ENCODE measurements at places on chromosomes 3 and 15. TPM values are rescaled to one million over a fixed set of nuclear protein-coding genes. Genes with fewer than 3 reads are reported as not detected.
A peak's percentile ranks its signal among the peaks of the same experiment; 100 is the strongest.

DNA sequence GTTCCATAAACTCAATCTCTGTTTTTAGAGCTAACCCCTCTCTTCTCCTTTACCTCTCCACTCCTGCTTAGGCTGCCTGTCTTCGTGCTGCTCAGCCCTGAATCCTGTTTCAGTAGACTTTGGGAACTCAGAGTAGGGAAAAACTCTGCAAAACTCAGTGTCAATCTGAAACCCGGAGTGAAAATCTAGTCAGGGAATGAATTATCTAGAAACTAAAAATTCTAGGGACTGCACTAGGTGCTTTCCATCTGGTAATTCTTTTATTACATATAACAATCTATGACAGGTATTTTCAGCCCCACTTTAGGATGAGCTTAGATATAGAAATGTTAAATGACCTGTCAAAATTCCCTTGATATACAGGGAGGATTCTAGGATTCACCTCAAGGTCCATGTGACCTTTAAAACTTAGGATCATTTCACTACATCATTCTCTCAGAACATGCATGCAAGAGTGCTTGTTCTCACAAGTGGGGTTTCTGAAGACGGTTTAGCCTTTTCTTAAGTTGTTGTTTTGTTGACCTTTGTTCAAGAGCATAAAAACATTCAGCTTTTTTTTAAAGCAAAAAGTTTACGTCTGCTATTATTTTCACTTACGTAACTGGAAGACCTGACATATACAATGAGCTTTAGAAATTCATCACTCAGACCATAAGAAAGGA, 108.2 kb upstream of the MBNL1 start:
- DNase-seq, result no peak

GRCh38 chr15:39781147-39781966, 1.3 kb downstream of the FSIP1 start:
- no peak for DNase-seq

DNA sequence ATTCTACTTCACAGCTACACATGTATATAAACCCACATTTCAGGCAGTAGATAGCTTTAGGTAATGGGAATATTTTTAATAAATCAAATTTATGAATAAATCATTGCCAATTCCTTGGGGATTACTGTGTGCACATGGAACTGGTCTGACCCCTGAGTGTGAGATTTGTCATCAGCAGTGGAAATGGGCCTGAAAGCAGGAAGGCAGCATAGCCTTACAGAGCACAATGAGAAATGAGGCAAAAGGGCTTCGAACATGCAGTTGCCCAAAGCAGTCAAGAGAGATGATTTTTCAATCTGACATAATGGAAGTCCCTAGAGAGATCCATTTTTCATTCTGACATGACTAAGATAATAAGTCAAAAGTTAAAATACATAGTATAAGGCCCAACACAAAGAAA, 599.2 kb downstream of the TUSC7 start:
- no peak for DNase-seq

DNA sequence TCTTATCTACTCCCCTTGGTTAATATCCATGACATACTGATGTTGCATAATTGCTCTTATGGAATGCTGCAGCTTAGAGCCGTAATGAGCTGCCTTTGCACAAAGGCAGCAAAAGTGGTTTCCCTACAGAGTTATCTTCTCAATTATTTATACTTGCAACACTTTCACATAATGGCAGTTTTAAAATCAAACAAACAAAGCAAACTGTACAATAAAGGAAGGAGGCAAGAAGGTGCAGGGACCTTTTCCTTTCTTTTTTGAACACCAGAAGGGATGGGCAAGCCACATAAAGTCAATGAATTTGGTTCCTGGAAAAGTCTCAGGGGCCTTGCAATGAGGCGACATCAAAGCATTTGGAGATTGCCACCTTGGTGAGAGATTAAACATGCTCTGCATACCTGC, 188.0 kb downstream of the MEIS2 start:
- DNase-seq, result no peak

GRCh38 chr15:60752973-60753720, 274.2 kb upstream of the ICE2 start:
- DNase-seq, result no peak

DNA sequence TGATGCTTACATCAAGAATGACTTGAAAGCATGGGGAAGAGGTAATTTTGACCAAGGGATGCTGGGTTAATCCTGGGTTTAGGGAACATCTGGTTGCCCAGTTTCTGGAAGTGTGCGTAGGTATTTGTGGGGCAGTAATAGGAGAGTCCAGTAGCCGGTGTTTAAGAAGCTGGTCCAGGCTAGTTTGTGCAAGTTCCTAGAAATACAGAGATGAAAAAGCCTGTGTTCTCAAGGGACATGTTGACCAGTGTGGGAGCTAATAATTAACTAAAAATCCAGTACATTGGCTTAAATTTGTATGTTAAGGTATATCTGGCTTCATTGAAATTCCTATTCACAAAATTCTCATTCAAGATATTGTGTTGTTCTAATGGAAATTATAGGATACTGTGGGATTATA, 51.2 kb downstream of the UBE2E2 start:
- DNase-seq, result no peak

DNA sequence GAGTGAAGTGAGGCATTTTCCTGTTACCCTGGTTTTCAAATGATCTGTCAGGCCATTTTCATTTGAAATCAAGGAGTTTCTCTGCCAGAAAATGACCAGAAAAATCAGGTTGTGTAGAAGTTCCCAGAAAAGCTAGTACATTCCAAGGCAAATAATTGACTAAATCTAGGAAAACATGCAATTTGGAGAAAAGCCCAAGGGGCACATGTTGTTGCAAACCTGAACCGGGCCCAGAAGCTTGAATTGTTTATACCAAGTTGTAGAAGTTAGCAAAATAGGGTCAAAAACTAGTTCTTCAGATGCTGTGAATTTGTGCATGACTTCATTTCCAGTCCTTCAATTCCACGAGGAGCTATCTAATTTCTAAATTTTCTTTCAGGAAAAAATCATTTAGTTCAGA, 31.0 kb downstream of the TRIM42 start:
- no peak for DNase-seq

DNA sequence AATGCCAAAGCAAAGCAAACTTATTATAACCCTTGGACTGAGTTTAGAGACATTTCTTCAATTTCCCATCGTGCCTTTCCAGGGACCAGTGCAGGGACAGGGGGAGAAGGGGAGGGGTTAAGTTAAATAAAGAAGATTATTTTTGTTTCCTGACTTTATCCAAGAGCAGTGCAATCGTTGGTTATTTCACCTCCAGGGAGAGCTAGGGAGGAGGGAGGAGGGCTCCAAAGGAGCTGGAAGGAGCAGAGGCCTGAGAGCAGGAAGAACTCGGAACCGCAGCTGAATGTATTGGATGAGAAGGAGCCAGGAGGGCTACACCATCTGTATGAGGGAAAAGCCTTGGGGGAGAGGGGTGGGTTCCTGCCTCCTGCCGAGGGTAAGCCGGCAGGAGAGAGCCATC, 20.7 kb downstream of the HAPLN3 start:
- DNase-seq, result no peak

DNA sequence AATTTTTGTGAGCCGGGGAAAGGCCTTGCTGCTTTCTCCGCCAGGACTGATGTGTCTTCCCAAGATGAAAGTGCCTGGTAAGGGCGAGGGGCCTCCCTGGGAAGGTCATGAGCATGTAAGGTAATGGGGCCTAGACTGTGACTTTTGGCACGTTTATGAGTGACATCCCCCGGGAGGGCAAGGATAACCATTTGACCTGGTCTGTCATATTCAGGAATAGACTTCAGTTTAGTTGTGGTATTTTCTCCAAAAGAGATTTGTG, 631 bp upstream of the CNBP start:
- peak; percentile 28 for DNase-seq

DNA sequence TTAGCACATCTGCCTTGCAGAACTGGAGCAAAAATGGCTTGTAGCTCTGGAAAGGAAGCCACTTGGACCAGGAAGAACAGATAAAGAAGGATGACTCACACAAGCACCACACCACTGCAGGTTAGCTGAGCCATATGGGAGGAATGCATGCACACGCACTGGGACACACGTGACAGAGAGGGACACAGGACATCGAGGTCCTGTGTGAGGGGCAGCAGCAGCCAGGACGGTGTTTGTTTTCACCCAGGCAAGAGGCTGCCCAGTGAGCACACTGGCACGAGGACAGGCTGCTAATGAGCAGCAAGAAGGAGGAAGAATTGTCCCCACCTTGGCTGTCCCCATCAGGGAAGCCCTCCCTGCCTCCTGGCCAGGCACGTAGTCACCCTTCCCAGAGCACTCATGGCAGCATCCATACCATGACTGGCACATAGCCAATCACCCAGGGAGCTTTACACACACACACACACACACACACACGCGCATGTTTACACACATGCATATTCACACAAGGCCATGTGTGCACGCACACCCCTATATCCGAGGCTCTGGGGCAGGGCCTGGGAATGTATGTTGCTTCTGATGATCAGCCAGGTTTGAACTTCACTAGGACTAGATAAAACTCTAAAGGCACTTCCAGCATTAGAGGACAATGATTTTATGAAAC, 24.0 kb upstream of the SPTBN5 start:
- peak; percentile 62 for DNase-seq

DNA sequence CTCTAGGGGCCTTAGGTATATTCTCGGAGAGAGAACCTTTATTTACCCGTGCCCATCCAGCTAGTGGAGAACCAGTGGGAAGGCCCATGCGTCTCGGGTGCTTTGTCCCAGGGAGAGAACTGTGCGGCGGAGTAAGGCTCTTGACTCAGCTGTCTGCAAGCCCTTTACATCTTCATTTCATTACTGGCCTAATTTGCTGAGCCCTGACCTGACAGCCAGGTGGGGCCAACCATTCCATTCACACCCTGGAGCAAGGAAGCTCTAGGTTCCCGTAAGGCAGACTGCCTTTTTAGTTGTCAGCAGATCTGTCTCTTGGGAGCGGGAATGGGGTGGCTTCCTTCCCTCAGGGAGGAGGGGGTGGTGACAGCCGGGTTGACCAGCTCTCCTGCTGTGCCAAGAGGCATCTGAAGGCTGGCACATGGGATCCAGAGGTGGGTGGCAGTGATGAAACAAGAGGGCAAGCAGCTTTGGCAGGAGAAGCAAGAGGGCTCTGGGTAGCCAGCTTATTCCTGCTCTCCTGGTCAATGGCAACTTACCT, 36.4 kb downstream of the SV2B start:
- no peak for DNase-seq

- no peak for DNase-seq
These were observed 38.0 kb downstream of the SUCNR1 start for GRCh38 chr3:151911462-151911861.

GRCh38 chr15:64851503-64851840, 9.8 kb downstream of the PLEKHO2 start:
- no peak for DNase-seq

DNA sequence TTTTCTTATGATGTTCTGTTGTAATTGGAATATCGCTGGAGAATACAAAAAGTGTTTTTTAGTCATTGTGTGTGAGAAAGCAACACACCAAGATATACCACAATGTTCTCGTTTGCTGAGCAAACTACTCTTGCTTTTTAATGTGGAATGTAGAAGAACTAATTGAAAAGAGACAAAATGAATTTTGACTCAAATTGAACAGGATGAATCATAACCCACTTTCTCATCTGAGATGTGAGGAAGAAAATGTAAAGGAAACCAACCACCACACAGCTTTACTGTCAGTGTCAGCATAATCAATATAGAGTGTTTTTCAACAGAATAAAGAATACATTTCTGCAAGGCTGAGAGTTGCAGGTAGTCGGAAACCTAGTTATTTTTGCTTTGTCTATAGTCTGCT, 448.8 kb upstream of the TPRG1 start:
- DNase-seq, result no peak

- peak; percentile 92 for DNase-seq
These were observed 32.8 kb downstream of the DNASE1L3 start for GRCh38 chr3:58177747-58178527.

DNA sequence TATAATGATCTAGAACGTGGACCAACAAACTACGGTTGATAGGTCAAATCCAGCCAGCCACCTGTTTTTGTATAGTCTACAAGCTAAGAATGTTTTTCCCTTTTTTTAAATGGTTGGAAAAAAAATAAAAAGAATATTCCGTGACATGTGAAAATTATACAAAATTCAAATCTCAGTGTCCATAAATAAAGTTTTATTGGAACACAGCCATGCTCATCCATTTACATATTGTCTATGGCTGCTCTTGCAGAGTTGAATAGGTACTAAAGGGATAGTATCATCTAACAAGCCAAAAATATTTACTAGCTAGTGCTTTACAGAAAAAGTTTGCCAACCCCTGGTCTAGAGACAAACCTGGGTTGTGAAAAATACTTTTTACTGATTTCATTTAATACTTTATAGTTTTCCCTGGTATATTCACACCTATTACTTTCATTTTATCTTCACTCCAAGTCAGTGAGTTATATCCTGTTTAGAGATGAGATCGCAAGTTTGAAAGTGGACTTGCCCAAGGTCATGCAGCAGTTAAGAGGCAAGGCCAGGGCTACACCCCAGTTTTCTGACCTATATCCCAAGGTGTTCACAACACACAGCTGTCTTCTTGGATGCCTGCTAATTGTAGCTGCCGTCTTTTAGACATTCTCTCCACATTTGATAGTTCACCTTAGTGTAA, 58.4 kb downstream of the IGF2BP2 start:
- no peak for DNase-seq

DNA sequence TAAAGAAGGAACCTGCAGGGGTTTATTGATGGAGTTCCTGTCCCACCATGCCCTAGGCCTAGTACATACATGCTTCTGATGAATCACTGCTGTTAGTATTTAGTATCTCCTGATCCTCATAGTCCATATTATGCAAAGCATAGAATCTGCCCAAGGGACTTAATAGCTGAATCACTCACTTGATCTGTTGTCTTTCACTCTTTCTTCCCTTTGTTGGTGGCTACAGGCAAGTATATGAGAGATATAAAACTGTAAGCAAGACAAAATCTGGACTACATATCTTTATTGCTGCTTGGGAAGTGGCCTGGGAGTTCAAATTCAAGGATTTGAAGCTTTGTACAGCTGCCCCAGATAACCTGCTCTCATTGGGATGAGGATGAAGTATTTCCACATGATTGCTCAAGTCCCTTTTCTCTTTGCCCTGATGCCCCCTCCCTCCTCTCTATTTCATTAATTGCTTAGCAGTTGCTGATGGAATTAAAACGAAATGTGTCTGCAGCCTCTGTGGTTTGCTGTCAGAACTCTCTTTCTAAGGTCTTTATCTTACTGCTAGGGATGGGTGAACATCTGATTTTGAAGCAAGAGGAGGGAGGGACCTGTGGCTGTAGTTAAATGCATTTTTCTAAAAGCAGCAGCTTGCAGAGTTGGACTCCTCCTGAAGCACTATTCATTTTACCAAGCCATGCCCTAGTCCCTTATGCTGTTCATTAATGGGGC, 114.1 kb downstream of the ZNF609 start:
- no peak for DNase-seq

GRCh38 chr3:54121414-54122323, 683 bp upstream of the CACNA2D3 start:
- DNase-seq, result no peak

Gene UBAP1L
- total RNA-seq, result 5.2 TPM

Gene GOLGA8F
- not detected for total RNA-seq

Gene MKRN3
- total RNA-seq, result not detected

Gene UCN2
- total RNA-seq, result 0.94 TPM

Gene GOLGA8G
- total RNA-seq, result not detected

Gene EXD1
- total RNA-seq, result not detected

Gene CLEC3B
- not detected for total RNA-seq

Measured in Calu3 (cell line).